ENCODE measurements at places on chromosomes 3 and 15. TPM values are rescaled to one million over a fixed set of nuclear protein-coding genes. Genes with fewer than 3 reads are reported as not detected.

SLC28A1 gene
- total RNA-seq: under 0.01 TPM

ARRDC4 gene
- 1.6 TPM for total RNA-seq

TYRO3 gene
- total RNA-seq: 2.7 TPM

MORC1 gene
- total RNA-seq: not detected

CACNA2D3 gene
- total RNA-seq: not detected

APBA2 gene
- total RNA-seq: 22.7 TPM
